ENCODE measurements at places on chromosomes 1 and 21.

- no peak for DNase-seq
These were observed 108.9 kb downstream of the PEX14 start for GRCh38 chr1:10583641-10584040.

GRCh38 chr1:236156512-236157208, 14.3 kb downstream of the GPR137B start:
- no peak for DNase-seq

GRCh38 chr1:202221911-202222909, 28.6 kb downstream of the LGR6 start:
- no peak for DNase-seq

GRCh38 chr21:33924766-33925100, 9.1 kb upstream of the ATP5PO start:
- peak; percentile 40 for DNase-seq

GRCh38 chr1:107858323-107858722, 106.7 kb downstream of the VAV3 start:
- DNase-seq, result no peak

DNA sequence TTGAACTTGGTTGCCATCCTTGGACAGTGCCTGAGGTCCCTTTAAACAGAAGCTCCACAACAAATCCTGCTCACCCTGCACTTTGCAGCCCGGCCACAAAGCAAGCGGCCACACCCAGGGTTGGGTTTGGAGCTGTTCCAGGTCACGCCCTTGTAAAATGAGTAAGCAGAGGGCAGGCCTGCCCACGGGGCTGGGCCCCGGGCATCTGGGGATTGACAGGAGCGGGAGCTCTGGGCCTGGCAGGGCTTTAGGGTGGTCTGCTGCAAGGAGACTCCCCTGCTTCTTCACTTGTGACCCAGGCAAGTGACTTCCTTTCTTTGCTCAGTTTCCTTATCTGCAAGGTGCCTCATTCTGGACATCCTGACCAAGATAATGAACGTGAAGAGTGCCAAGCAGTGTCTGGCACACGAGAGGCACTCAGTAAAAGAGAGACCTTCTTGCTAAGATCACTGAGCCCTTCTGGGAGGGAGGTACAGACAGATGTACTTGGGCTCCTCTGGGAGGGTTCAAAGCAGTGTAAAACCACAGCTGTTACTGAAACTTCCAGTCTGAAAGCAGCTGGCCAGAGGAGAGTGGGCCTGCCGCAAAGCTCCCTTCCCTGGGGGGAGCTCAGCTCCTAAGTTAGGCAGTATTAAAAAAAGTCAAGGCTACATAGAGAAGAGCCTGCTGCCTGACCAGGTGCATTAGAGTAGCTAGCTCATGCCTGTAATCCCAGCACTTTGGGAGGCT, 2.6 kb downstream of the E2F2 start:
- peak; percentile 85 for DNase-seq

DNA sequence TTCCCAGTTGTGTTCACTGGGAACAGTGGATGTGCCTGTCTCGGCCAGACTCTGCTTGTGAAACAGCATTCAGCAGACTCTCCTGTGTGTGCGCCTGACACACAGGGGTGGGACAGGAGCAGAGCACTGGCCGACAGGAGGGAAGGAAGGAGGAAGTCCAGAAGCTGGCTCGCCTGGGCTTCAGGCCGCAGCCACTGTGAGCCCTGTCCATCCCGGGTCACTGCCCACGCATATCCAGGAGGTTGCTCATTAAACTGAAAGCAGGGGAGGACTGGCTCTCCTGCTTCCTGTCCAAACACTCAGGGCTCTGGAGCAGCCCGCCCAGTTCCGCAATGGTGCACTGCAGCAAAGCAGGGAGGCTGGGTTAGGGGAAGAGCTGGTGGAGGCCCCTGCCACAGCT, 218.7 kb upstream of the VAMP3 start:
- DNase-seq, result no peak

DNA sequence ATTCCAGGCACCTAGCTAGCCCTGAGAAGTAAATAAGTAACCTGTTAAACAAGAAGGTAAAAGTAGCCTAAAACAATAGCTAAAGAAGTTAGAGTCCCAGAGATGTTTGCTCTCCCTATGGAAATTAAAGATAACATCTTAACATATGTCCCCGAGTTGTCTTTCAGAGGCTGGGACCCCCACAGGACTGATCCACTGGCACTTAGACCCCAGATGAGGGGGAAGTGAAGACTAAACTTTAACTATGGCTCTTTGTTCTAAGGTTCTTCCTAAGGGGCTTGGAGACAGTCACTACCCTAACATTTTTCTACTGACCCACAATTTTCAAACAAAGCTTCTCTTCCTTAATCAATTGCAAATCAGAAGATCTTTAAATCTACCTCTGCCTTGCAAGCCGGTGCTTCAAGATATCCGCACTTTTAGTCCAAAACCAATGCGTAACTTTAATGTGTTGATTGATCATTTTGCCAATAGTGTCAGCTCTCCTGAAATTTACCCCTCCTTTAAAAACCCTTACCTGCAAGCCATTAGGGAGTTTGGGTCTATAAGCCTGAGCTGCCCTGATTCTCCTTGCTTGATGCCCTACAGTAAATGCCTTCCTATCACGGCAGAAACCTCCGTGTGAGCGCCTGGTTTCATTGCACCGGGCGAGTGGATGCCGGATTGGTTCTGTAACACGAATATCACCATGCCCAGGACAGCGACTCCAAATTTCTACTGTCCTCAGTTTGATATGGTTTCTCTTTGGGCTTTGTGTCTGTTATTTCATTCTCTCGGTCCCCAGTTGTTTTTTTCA, 404.4 kb downstream of the SIPA1L2 start:
- DNase-seq, result no peak

GRCh38 chr1:58900396-58900795, 116.5 kb upstream of the JUN start:
- DNase-seq, result no peak

DNA sequence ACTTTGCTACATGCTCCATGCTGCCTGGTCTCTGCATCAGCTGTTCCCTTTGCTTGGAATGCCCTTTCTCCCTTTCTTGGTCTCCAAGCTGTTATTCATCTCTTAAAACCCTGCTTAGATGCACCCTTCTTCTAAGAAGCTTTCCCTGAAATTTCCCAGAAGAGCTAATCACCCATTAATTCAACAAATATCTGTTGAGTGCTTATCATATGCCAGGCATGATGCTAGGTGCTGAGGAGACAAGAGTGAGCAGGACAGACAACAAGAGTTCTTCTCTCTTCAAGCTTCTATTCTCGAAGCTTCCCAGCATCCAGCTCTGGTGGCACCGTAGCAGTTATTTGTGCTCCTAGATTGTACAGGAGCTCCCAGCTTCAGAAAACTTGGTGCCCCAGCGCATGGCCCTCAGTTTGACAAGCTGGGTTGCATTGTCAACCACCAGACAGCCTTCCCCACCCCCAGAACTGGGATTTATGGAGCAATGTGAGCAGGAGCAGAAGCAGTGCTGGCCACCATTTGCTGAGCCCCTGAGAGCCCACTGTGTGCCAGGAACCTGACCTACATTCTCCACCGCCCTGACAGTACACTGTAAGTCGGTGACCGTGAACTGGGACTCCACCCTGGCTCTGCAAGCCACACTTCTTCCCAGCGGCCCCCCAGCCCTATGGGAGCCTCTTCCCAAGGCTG, 68.0 kb upstream of the ACOT11 start:
- no peak for DNase-seq

- no peak for DNase-seq
These were observed 191.8 kb upstream of the RAB4A start for GRCh38 chr1:229079016-229079595.

DNA sequence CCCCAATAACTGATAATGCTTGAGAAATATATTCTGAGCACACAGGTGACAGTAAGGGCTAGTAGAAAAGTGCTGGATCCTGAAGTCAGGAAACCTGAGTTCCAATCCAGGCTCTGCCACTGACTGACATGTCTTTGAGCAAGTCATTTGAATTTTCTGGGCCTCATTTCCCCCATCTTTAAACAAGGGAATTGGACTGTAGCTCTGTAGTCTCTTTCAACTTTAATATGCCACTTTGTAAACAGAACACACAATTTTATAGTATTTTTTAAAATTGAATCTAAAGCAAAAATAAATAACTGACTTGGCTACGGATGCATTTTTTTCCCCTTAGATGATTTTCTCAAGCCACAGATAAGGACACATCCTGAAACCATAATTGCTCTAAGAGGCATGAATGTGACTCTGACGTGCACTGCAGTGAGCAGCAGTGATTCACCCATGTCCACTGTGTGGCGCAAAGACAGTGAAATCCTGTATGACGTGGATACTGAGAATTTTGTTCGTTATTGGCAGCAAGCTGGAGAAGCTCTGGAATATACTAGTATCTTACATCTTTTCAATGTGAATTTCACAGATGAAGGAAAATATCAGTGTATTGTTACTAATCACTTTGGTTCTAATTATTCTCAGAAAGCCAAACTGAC, 37.0 kb downstream of the LRIG2 start:
- no peak for DNase-seq

- no peak for DNase-seq
These were observed 49.7 kb downstream of the FHAD1 start for GRCh38 chr1:15296585-15297321.

DNA sequence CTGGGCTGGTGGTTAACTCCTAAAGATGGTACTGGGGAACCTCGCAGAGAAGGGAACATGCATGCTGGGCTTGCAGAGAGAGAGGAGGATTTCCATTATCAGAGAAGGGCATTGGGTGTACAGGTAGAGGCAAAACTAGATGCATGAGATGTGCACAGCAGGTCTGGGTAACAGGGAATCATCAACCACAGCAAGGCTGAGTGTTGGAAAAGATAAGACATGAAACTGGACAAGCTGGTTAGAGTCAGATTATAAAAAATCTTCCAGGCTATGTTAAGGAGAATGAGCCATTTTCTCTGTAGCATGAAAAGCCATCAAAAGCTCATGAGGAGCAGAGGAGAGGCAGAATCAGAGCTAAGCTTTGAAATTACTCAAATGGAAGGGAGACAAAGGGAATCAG, 147.8 kb downstream of the VAV3 start:
- DNase-seq, result no peak

- DNase-seq, result no peak
These were observed 91.1 kb downstream of the SMYD2 start for GRCh38 chr1:214372092-214372491.

All from right forelimb (tissue), 1 donor.